ENCODE measurements at places on chromosomes 2 and 18.
A peak's percentile ranks its signal among the peaks of the same experiment; 100 is the strongest.

GRCh38 chr2:68828887-68829708, 42.1 kb downstream of the BMP10 start:
- no peak for DNase-seq

DNA sequence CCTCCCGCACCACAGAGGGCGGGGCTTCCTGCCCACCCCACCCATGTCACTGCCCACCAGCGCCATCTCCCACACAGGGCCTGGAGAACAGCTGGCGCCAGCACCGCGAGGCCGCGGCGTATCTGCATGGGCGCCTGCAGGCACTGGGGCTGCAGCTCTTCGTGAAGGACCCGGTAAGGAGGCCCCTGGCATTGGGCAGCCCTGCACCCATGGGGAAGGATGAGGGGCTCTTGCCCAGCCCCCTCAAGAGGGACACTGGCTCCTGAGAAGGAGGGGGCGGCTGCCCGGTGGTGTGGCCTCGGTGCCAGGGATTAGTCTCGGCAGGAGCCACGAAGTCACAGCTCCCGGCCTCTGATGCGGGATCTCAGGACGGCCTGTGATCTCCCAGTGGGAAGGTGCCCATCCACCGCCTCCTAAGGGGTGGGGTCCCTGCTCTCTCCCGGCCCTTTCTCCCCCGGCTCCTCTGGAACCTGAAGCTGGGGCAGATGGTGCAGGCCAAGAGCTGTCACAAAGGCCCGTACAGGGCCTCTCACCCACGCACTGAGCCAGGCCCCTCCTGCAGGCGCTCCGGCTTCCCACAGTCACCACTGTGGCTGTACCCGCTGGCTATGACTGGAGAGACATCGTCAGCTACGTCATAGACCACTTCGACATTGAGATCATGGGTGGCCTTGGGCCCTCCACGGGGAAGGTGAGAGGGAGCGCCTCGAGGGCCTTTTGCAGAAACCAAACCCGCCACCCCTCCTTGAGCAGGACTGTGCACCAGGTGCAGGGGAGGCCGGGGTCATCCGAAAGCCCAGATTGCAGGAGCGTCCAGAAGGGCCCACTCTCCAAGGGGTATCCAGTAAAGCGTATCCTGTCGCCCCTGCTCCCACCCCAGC, 9.1 kb downstream of the AGXT start:
- DNase-seq: no peak

DNA sequence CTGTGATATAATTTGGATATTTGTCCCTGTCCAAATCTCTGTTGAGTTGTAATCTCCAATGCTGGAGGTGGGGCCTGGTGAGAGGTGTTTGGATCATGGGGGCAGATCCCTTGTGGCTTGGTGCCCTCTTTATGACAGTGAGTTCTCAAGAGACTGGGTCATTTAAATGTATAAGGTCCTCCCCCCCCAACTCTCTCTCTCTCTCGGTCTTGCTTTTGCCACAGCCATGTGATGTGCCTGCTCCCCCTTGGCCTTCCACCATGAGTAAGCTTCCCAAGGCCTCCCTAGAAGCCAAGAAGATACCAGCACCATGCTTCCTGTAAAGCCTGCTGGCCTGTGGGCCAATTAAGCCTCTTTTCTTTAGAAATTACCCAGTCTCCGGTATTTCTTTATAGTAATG, 58.6 kb downstream of the FN1 start:
- no peak for DNase-seq

- DNase-seq: peak; percentile 95
These were observed 1.5 kb downstream of the RPRM start for GRCh38 chr2:153476816-153477635.

DNA sequence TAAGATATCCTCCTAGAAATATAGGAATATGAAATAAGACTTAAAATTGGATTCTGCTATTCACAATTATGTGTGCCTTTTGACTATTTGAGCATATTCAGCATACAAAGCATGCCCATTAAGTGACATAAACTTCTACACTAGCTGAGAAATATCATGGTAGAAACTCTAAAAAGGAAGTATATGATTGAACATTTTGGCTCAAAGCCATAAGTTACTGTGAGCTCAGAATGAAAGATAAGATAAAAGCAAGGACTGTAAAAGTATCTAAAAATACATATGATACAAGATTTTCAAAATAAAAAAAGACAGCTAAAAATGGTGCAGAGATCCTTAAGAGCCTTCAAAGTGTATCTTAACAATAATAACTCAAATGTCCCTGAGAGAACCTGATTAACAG, 340.5 kb upstream of the SLC39A10 start:
- DNase-seq: no peak

GRCh38 chr2:182767578-182767977, 51.5 kb downstream of the DNAJC10 start:
- DNase-seq: peak; percentile 20

- no peak for DNase-seq
These were observed 749.2 kb downstream of the ADCYAP1 start for GRCh38 chr18:1653873-1654272.

GRCh38 chr2:242075168-242075567, 205.6 kb downstream of the RTP5 start:
- no peak for DNase-seq

Measured in NCI-H1417 (cell line).